ENCODE measurements at places on chromosomes 2 and 18. TPM values are rescaled to one million over a fixed set of nuclear protein-coding genes. Genes with fewer than 3 reads are reported as not detected.

Gene SP5
- total RNA-seq = not detected

Gene HMSD
- total RNA-seq = not detected

Gene POLE4
- 22.0 TPM for total RNA-seq

Gene KLHL41
- 0.13 TPM for total RNA-seq

Data from bladder microvascular endothelial cell (primary cell).